ENCODE measurements at places on chromosomes 13 and 19. TPM values are rescaled to one million over a fixed set of nuclear protein-coding genes. Genes with fewer than 3 reads are reported as not detected.

DNA sequence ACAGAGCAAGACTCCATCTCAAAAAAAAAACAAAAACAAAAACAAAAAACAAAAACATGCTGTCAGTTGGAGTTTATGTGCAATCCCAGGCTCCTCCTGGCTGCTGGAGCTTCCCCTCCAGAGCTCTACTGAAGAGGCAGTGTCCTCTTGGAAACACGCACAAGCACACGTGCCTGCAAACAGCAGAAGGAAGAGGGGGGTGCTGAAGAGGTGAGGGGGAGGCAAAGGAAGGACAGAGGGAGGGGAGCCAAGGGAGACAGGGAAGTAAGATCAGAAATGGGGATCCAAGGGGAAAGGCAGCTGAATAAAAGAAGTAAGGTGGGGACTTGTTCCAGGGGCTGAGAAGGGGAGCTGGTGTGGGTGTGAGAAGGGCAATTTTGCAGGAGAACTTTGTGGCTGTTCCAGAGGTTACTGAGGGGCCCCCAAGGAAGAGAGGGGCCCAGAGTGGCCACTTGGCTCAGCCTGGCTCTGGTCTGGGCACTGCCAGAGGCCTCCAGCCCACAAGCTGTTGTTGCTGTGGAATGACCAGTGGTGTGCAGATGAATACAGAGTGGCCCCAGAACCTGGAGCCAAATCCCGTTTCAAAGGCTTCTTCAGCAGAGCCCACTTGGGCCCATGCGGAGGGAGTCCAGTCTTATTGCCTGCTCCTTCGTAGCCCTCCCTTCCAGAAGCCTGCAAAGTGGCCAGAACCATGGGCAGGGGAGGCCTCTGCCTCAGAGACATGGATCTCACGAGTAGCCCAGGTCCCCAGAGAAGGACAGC lies 34.4 kb downstream of the LYL1 start:
- no peak for DNase-seq

- DNase-seq: no peak
These were observed 17.9 kb upstream of the ELAVL1 start for GRCh38 chr19:8023371-8023770.

GRCh38 chr19:38173291-38174041 lies 50.6 kb downstream of the DPF1 start:
- DNase-seq: peak; percentile 99

DNA sequence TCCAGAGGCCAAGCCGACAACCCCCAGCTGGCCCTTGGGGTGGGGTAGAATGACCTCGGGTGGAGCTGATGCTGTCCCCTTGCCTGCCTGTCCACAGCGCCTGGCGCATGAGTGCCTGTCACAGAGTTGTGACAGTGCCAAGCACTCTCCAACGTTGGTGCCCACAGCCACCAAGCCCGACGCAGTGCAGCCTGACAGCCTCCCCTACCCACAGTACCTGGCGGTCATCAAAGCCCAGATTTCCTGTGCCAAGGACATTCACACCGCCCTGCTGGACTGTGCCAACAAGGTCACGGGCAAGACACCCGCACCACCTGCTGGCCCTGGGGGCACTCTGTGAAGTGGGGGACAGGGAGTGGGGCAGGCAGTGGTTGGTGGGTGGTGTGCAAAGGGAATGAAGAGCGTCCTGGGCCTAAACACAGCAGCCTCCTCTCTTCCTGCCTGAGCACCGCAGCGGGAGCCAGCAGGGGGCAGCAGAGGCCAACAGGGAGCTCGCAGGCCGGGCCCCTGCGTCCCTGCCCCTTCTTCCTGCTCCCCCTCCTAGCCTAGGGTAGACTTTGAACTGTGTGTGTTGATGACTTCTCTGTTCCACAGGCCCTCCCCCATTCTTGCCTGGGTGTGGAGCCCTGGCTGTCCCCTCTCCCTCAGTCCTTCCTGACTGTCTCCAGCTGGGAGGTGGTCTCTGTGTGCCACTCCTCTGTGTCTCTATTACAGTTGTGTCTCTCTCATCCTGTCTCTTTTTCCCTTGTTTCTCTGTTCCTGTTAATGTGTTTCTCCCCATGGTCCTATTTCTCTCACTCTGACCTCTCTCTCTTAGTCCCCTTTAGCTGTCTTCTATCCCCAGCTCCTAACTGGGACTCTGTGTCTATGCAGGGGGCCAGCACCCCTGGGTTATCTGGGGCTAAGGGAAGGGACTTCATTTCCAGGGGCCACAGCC lies 6.5 kb downstream of the MED29 start:
- DNase-seq: peak; percentile 79

PSG1 gene
- 1.5 TPM for total RNA-seq

GRCh38 chr19:39126312-39127187 lies 964 bp downstream of the PAK4 start:
- peak; percentile 16 for DNase-seq

- peak; percentile 57 for DNase-seq
These were observed 2.5 kb downstream of the ZNF430 start for GRCh38 chr19:21022996-21023395.

NR1H2 gene
- total RNA-seq: 97.3 TPM

GRCh38 chr13:45487604-45488003 lies 22.9 kb downstream of the COG3 start:
- DNase-seq: no peak

- DNase-seq: no peak
These were observed 344.1 kb downstream of the UQCRFS1 start for GRCh38 chr19:28868836-28869235.

- peak; percentile 57 for DNase-seq
These were observed 9.8 kb downstream of the PARP4 start for GRCh38 chr13:24502533-24503378.

DNA sequence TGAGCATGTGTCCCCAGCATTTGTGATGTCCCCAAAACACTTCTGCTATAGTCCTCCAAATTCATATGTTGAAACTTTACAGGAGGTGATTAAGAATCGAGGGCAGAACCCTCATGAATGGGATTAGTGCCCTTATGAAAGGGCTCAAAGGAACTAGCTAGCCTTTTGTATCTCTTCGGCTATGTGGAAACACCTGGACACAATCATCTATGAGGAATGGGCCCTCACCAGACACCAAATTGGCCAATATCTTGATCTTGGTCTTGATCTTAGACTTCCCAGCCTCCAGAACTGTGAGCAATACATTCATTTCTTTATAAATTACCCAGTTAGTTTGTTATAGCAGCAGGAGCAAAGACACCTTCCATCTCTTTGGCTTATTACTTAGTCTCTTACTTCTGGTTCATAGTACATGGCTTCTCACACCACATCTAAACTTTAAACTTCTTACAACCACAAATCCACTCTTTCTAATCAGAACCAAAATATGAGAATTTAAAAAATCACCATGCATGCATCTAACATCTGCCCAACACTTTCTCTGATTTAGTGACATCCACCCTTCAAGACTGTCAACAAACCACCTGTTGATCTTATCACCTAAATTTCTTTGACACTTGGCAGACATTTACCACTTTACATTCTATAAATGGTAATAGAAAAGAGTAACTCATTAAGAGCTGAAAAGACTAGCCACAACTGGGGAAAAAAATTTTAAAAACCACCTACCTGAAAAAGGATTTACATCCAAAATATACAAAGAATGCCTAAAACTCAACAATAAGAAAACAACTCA lies 6.7 kb upstream of the SERPINE3 start:
- DNase-seq: no peak

EFNA2 gene
- total RNA-seq: 9.1 TPM

DNA sequence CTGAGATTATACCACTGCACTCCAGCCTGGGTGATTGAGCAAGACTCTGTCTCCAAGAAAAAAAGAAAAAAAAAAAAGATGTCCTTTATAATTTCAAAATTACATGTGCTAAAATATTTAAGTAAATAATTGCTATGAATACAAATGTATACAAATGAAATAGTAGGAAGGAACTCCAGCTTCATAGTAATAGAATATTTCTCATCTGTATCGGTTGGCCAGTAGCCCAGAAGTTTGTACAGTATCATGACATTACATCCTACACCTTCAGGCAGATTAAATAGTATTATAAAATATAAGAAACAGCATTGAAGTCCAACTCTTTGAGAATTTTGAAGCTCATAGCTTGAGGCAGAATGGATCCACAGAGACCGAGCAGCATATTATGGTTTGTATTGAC lies 36.5 kb upstream of the CLDN10 start:
- no peak for DNase-seq

ZNF681 gene
- total RNA-seq: 0.19 TPM

- peak; percentile 8 for DNase-seq
These were observed 17.7 kb downstream of the INTS6 start for GRCh38 chr13:51435002-51435578.

DNA sequence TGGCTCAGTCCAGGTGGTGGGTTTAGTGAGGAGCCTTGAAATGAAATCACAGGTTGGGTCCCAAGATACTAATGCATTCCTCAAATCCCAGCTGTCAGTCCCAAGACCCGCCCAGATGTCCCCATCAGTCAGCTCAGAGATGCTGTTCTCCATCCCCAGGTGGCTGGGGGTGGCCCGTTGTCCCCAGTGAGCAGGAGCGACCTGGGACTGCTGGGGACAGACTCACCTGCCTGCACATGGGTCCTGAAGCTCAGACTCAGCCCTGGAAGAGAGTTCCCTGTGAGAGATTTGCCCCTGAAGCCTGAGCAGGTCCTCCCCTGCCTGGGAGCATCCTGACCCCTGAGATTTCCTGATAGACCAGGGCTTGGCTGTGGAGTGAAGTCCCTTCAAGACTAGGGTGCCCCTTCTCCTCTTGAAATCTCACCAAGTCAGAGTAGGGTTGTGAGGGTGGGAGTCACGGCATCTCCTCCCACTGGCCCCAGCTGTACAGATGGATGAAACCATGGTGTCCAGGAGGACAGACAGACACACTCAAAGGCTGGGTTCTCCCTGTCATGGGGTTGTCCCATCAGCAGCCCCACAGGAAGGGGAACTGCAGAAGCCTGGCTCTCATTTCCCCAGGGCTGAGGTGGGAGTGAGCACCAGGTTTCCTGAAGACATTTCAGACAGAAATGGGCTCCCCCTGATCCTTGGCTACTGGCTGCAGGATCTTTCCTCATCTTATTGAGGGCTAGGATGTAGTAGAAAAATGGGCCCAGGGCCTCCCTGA lies 14.4 kb downstream of the LILRA5 start:
- no peak for DNase-seq

ONECUT3 gene
- not detected for total RNA-seq

DNA sequence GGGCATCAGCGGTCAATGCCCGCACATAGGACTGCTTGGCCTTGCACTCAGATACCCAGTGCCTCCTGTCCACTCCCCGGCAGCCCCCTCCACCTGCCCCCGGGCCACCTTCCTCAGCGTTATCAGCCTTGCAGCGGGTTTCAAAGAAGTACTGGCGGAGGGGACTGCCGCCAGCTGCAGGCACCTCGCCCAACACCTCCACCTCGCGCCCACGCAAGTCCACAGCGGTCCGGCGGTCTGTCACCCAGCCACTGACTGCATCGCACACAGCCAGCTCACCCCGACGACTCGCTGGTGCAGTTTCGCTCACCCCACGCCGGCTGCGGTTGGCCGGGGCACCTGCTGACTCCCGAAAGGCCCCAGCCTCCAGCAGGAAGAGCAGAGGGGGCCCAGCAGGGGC lies 3.2 kb downstream of the NTF4 start:
- DNase-seq: no peak

DNA sequence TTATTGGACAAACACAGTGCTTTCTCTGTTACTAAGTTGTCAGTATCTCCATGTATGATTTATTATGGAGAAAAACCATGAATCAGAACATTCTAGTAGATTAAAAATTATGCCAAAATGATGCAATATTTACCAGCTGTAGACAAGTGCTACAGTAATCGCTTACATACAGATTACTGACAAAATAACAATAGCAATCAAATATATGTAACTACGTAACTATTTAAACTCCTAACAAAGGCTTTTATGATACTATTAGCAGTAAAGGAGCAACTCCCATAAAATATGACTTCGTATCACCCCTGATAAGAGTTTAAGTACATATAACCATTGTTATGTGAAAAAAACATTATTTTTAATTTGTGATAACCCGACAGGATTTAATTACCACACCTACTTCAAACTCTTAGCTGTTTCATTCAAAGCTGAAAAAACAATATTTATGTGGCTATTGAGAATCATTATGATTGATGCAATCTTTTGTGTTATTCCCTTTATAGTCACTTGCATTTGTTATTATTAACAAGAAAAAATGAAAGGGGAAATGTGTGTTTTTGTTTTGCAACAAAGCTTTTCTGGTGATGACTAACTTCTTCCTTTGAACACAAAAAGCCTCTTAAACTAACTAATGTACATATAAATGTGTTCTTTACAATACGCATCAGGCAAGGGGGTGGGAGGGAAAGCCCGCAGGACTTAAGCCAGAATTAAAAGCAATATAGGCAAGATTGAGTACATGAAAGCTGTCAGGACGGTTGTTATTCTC lies 147.4 kb downstream of the ABCC4 start:
- no peak for DNase-seq

Data from A172 (cell line).